ENCODE measurements at places on chromosomes 3 and 15. TPM values are rescaled to one million over a fixed set of nuclear protein-coding genes. Genes with fewer than 3 reads are reported as not detected.
A peak's percentile ranks its signal among the peaks of the same experiment; 100 is the strongest.

DNA sequence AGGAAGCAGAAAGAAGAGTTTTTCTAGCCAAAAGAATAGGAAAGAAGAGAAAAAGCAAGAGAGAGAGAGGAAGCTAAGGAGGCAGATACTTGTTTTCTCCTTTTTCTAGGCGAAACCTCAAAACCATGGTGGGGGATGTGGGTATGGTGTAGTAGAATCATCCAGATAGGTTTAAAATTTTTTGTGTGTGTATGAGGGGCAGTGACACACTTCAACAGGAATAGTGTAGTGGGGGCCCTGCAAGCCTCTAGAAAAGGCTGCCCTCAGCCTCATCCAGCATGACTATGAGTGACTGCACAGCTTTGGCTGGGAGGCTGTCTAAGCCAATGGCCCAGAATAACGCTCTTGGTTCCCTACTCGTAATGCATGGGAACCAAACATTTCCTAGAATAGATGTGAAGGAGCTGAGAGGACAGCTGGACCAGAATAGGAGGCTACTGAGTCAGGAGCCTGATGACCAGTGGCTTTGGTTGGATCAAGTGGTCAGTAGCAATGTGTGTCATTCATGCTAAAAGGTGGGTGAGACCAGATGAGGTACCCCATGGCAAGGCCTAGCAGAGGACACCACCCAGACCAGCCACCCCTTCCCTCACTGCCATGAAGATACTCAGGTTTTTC is 24.4 kb downstream of the MOBP start:
- DNase-seq, result no peak

GRCh38 chr3:154018100-154018696 is 103.0 kb upstream of the ARHGEF26 start:
- peak; percentile 57 for DNase-seq

DNA sequence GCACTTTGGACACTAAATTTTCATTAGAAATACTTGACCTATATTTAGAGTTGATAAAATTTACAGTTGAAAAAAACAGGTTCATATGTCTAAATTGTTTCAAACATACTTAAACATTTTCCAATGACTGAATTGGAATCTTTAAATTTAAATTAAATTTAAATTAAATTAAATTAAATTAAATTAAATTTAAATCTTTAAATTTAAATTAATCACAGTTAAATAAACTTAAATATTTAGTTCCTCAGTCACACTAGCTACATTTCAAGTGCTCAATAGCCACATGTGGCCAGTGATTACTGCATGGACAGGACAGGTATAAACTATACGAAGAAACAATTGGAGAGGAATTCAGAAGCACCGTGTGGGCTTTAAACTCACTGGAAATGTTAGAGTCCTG is 16.8 kb downstream of the LRRC3B start:
- DNase-seq, result no peak

GRCh38 chr15:54033356-54033860 is 55.2 kb downstream of the UNC13C start:
- no peak for DNase-seq

Gene GABRA5
- not detected for polyA plus RNA-seq

Gene CHDH
- polyA plus RNA-seq, result 29.1 TPM

DNA sequence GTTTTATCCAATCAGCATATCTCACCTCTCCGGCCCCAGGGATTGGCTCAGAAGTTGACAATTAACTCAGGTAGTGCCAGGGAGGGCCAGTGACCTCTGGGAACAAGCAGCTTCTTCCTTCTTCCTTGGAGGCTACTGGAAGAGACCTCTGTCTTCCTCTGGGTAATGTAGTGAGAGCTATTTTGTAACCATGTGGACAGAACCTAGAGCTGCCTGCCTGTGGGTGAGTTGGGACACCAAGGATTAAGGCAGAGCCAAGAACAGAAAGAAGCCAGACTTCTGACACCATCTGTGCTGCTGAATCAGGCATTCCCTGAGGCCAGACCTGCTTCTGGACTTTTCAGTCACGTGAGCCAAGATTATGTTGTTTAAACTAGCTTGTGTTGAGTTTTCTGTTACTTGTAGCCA is 5.9 kb upstream of the NDUFAF1 start:
- DNase-seq, result peak; percentile 89

GRCh38 chr3:127822682-127823425 is 539 bp upstream of the MGLL start:
- peak; percentile 64 for DNase-seq

- no peak for DNase-seq
These were observed 207.7 kb upstream of the PDZRN3 start for GRCh38 chr3:73832426-73832825.

Gene ARRDC4
- polyA plus RNA-seq, result 13.3 TPM

DNA sequence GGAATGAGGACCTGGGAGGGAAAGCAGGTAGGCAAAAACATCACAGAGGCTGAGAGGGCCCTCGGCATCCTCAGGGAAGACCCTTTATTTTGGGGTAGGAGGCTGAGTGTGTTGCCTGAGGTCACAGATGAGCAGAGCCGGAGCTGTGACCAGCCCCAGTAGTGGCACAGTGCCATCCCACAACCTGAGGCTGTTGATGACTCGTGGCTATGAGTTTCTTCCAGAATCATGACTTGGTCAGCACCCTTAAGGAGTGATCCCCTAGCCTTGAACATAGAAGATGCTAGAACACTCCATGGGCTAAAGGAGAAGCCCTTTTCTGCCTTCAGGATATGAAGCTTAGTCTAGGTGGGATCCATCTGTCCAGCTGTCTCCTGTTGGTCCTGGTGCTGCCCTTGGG is 19.5 kb upstream of the CXCR6 start:
- no peak for DNase-seq

Gene GOLGA6A
- polyA plus RNA-seq, result not detected

Gene SPSB4
- 1.0 TPM for polyA plus RNA-seq

Gene SHF
- 15.0 TPM for polyA plus RNA-seq

- no peak for DNase-seq
These were observed 396.1 kb downstream of the VGLL3 start for GRCh38 chr3:86594838-86595237.

- peak; percentile 80 for DNase-seq
These were observed 195.0 kb downstream of the ZNF621 start for GRCh38 chr3:40719660-40720287.

Gene SI
- polyA plus RNA-seq, result 8.2 TPM

Gene GYG1
- polyA plus RNA-seq, result 27.5 TPM

- DNase-seq, result no peak
These were observed 220.1 kb downstream of the FEZF2 start for GRCh38 chr3:62153231-62153630.

GRCh38 chr3:197512691-197513571 is 42.8 kb downstream of the BDH1 start:
- DNase-seq, result no peak

DNA sequence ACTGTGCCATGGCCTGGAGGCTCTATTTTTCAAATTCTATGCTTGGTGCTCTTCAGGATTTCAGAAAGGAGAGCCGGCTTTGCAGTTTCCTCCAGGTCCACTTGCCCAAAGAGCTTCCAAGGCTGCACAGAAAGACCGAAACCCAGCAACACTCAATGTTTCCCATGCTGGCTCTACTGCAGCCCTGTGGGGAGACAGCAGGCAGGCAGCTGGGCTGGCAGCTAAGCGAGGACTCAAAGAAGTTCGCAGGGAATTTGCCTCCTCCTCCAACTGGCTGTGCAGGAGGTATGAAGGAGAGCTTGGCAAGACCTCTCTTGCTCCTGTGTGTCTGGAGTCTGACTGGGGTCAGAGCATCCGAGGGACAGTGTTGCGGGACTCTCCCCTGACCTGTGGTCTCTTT is 17.4 kb upstream of the ITGA11 start:
- DNase-seq, result no peak

Gene TRPM1
- polyA plus RNA-seq, result not detected

Gene ZMYND10
- 0.18 TPM for polyA plus RNA-seq

- DNase-seq, result no peak
These were observed 110.0 kb downstream of the FHIT start for GRCh38 chr3:61141227-61141626.

- no peak for DNase-seq
These were observed 180.0 kb downstream of the LSAMP start for GRCh38 chr3:116265320-116265695.

GRCh38 chr3:43102773-43103480 is 3.0 kb downstream of the POMGNT2 start:
- peak; percentile 45 for DNase-seq

DNA sequence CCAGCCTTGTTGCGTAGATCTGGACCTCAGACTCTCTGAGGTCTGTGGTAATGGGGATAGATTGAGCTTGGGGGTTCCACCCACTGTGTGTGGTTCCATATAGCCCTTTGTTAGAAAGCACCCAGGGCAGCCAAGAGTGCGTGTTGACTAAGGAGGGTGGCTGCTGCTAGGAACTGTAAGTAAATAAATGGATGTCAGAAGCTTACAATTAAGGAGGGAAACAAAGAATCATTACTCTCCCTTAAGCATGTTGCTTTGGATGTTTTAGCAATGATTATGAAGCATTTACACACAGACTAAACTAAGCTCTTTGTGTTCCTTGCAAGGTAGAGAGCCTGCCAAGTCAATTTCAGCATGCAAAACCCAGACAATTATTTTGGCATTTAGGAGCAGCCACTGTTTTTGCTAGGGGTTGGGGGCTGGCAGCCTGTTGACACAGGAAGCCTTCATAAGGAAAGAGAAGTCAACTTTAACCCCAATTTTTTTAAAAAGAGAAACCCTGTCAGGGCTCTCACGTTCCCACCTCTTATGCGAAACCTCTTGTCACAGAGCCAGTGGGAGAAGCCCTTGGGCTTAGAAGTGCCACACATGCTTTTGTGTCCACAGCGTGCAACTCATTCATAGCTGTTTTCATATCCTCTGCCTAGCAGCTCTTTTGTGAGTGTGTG is 127.8 kb downstream of the CMSS1 start:
- DNase-seq, result no peak

DNA sequence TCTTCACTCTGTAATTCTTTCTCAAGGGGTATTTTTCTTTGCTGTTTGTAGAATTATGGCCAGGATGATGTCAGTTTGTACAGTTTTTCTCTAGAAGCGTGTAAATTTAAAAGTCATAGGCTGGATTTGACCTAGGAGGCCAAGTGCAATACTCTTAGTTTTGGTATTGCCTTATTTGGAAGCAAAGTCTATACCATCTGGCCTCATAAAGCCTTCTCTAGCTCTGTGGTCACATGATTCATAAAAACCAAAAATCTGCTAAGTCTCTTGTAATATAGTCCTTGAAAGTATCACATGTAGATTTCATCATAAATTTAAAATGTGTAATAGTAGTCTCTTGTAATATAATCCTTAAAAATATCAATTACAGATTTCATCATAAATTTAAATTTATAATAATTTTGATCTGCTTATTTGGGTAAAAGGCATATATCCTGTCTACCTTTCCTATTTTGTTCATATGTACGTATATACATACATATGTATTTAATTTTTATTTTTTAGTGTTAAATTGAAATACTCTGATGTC is 25.6 kb downstream of the TEX9 start:
- DNase-seq, result no peak

DNA sequence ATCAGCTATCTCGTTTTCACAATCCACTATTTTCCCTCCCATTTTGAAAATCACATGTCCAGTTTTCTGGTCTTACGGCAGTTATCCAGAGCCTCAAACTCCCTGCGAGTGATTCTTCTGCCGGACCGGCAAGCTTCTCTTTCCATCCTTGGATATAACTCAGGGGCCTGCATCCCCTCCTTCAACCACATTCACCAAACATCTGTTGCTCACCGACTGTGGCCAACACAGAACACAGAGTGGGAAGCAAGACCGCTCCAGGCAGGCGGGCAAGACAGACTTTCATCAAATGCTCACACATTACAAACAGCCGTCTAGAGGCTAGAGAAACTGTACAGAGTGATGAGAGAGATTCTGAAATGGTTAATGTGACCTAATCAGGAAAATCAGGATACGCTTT is 7.6 kb upstream of the SLC12A8 start:
- DNase-seq, result no peak

DNA sequence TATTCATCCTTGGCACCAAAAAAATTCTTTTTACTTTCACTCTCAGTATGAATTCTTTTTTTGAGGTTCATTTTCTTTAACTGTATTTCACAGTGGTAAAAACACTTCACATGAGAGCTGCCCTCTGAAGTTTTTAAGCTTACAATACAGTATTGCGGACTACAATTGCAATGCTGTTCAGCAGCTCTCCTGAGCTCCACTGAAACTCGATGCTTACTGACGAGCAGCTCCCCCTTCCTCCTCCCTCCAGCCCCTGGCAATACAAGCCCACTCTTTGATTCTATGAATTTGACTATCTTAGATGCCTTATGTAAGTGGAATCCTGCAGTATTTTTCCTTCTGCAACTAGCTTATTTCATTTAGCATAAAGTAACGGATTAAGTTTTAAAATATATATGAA is 183.4 kb downstream of the ADAMTS17 start:
- no peak for DNase-seq

- DNase-seq, result no peak
These were observed 11.2 kb upstream of the TMEM212 start for GRCh38 chr3:171831936-171832335.

Gene FBN1
- 69.4 TPM for polyA plus RNA-seq

GRCh38 chr3:101828691-101829436 is 20.4 kb upstream of the NFKBIZ start:
- DNase-seq, result peak; percentile 27

- no peak for DNase-seq
These were observed 36.1 kb upstream of the TMCO5A start for GRCh38 chr15:37898362-37898761.

Gene ZNF385D
- 8.5 TPM for polyA plus RNA-seq

DNA sequence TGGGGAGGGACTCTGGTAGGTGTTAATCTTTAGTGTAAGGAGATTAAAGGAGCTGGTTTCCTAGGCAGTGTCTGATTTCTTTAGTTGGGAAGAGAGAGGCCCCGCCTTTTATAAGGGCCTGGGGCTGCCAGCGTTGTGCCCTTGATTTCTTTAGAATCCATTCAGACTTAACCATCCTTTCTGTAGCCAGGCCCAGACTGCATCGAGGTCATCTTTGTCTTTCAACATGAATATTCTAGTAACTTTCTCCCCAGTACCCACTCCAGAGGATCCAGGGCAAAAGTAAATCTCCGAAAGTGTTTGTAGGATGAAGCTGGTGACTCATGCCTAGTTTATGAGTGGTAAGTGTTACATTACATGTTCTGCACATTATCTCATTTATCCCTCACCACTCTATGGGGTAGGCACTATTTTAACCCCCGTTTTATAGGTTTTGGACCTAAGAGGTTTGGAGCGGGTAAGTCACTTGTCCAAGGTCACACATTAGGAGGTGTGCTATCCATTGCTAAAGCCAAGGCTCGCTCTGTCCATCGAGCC is 11.8 kb upstream of the USP3 start:
- DNase-seq, result peak; percentile 45

Gene C15orf62
- polyA plus RNA-seq, result 0.77 TPM

DNA sequence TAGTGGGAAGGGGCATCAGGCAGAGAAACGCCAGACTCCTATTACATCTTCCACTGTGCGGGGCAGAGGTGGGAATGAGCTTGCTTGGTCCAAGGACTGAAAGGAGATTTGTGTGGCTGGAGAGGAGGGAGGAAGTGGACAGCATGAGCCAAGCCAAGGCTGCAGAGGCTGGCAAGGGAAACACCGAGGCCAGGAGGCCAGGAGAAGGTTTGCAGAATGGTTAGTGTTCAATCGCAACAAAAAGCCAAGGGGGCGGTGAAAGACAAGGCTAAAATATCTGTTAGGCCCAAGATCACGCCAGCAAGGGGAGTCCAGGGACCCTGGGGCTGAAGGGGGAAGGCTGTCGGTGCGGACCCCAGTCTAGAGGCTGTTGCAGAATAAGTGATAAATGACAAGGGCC is 75.8 kb downstream of the CPN2 start:
- no peak for DNase-seq
